ENCODE measurements at places on chromosomes 3 and 15.
A peak's percentile ranks its signal among the peaks of the same experiment; 100 is the strongest.

- no peak for DNase-seq
Observed at GRCh38 chr3:168925568-168925967, 737.9 kb downstream of the MECOM start.

GRCh38 chr3:47440131-47440530, 35.6 kb downstream of the SCAP start:
- DNase-seq = no peak

GRCh38 chr3:123386477-123387040, 62.3 kb downstream of the ADCY5 start:
- no peak for DNase-seq

DNA sequence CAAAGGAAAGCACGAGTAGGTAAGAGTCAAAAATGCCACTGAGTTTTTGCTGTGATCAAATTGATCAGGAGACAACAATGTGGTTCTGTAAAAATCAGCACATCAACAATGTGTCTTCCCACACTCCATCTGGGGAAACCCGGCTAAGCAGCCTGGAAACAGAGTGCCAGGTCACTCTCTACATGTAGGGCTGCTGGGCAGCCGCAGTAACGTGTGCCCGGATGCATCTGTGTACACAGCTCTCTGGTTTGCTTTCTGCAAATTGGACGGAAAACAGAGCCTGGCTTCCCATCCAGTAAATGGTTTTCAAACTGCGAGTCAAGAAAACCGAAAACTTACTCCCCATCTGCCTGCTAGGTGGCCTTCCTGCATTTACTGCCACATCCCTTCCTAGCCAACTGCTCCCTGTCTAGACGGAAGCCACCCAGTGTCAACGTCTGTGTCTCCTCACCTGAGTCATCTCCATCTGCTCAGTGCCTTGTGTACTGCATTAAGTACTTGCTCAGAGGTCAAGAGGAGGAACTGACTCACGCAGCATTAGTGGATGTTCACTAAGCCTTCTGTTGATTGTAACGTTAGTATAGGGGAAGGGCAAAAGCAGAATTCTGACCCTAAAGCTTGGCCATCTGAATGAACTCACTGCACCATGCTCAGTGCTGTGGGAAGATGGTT, 124.1 kb downstream of the TJP1 start:
- DNase-seq = no peak

DNA sequence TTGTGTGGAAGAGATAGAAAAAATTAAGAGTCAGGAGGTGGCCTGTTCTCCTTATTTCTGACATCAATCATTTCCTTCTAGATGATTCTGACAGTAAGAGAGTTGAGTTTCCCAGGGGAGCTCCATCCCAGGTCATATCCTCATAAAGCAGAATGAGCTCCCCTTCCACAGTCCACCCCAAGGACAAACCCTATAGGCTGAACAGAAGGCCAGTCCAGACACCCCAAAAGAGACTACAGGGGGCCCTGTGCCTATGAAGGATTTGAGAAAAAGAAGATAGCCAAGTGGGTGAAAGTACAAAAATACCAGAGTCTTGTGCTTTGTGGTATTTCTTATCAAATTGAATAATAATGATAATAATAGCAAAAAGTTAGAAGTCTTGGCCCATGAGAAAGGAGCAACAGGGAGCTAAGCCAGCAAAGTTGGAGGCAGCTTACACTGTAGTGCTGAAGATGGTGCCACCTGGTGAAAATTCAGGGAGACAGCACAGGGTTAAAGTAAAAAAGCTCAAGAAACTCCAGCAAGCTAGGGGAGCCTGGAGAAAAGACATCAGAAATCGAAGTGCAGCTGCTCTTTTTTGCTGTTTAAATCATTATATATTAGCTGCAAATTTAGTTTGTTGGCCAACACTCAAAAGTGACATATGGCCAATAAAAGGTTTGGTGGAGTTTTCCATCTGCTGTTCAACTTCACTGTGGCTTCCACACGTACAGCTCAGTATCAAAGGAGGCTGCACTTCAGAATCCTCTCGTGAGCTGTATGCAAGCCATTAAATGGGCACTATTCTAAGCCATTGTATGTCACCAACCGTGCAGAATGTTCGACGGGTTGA, 35.8 kb upstream of the SLC24A5 start:
- DNase-seq = peak; percentile 59

DNA sequence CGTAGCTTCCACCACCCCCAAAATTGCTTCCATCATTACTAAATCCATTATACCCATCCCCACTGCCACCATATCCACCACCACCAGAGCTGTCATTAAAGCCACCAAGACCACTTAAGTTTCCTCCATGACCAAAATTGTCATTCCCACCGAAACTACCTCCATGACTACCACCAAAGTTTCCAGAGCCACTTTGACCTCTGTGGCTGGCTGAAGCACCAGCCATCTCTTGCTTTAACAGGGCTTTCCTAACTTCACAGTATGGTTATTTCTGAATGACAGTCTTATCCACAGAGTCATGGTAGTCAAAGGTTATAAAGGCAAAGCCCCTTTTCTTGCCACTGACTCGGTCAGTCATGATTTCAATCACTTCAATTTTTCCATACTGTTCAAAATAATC, 24.3 kb upstream of the DENND4A start:
- no peak for DNase-seq

DNA sequence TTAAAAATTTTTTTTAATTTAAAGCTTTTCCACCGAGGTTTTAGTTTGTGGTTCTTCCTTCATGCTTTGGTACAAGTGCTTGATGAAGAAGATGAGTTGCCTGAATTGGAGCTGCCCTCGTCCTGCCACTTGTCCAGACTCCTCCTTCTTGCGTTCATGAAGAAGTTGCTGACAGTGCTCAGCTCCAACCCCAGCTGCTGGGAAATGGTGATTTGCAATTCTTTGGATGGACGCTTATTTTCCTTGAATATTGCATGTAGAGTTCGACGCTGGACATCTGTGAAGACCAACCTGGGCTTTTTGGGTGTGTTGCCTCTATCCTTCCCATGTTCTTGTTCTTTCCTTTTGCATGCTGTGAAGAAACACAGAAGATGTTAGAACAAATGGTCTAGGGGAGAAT, 32.6 kb downstream of the ONECUT1 start:
- DNase-seq = no peak

DNA sequence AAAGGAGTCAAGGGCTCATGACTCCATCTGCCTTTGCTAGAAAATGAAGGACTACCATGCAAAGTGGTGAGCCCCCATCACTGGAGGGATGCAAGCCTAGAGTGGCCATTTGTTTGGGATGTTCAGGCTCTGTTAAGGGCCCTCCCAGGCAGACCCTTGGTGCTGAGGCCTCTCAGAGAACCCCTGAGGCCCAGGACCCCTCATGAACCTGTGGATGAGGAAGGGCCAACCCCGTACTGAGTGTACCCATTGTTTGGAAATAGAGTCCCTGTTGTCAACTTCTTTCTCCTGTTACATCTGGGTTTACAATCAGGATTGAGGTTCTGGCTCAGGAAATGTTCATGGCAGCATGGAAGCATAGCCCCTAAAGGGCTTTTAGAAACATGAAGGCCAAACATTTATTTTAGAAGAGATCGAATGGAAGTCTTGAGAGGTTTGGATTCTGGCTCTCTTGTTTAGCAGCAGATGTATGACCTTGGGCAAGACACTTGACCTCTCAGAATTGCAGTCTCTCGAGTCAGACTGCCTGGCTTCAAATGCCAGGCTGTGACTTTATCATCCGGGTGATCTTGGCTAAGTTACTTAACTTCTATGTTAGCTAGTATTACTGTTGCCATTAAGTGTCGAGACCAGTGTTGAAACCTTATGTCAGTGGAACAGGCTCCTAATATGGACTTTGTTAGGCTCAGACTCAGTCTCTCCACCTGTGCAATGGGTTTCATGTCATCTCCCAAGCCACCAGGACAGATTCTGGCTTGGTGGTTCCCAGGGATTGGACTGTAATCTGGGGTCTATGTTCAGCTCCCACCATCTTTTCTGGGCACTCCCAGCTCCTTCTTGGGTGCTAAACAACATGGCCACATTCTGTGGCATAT, 12.4 kb downstream of the ITGA11 start:
- peak; percentile 29 for DNase-seq

DNA sequence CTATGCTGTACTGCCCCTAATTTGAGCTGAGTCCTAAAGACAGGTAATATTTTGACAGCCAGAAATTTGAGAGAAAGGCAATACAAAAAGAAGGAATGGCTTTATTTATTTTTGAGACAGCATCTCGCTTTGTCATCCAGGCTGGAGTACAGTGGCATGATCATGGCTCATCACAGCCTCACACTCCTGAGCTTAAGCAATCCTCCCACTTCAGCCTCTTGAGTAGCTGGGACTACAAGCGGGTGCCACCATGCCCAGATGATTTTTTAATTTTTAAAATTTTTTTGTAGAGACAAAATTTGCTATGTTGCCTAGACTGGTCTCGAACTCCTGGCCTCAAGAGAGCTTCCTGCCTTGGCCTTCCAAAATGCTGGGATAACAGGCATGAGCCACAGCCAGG, 77.4 kb upstream of the SLC4A7 start:
- DNase-seq = no peak

- no peak for DNase-seq
Observed at GRCh38 chr3:158777161-158777873, 24.5 kb upstream of the MFSD1 start.

- DNase-seq = no peak
Observed at GRCh38 chr3:14338242-14338641, 64.2 kb upstream of the SLC6A6 start.

DNA sequence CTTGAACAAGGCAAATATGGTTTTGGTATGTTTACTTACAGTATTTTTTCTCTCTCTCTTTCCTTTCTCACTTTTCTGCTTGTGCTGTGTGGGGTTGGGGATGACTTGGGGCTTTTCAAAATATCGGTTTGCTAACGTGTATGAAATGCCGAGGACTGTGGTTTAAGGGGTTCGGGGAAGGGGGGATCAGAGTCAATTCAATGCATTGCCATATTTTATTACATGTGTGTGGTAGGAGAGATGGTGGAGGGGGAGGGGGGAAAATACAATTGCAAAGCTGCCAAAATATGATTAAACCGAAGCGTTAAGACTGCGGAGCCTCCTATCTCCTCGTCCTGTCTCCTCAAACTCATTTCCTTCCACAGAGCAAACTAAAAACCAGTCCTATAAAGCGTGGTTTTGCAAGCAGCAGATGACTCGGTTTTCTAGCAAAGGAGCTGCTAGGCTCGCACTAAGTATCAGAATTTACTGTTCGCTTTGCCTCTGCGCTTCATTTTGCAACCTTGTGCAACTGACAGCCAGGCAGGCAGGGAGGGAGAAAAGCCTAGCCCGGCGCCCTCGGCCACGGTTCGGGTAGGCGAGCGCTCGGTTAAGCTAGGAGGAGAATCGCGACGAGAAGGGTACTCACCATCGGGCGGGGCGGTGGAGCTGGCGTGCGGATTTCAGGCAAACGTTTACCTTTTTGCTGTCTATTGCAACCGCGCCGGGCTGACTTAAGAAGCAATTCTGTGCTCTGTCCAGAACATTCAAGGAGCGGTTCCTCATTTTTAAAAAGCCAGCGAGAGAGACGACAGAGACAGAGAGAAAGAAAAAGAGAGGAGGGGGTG, 4.0 kb upstream of the NR2F2 start:
- no peak for DNase-seq

GRCh38 chr3:99862208-99862607, 44.5 kb downstream of the CMSS1 start:
- DNase-seq = no peak

- DNase-seq = no peak
Observed at GRCh38 chr3:69081583-69082262, 1.6 kb upstream of the UBA3 start.

GRCh38 chr15:89167267-89168176, 53.9 kb downstream of the RLBP1 start:
- DNase-seq = no peak

DNA sequence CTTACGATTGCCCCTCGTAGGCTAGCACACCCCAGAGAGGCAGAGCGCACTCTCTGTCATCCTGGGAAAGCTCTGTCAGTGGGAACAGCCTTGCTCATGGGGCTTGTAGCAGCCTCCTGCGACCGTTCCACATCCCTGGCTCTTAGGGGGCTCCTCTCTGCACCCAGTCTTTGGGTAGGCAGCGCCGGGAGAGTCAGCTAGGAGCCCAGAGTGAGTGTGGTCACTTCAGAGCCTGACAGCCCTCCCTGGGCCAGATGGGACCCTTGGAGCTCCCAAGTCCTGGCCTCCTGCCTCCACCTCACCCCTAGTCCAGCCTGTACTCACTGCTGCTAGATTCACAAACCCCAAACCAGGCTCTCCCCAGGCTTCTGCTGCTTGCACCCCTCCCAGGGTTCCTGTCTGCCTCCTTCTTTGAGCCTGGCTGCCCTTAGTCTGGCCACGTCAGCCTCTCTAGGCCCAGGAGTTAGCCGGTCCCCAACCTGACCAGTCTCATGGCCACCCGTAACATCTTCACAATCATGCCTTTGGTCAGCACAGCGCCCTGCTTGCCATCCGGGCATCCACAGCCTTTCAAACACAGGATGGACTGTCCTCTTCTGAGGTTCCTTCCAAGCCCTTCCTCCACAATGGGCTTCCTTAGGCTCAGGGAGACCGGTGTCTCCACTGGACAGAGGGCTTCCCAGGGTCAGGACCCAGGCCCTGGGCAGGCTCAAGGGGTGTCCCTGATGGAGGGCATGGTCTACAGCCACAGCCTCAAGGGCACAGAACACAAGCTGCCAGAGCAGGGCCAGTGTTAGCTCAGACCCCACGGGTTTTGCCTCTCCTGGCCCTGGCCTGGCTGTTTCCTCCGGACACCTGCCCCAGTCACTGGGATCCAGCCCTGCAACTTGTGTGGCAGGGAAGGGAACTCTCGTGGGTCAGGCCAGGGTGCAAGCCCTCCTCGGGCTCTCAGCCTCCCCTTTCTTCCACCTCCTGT, 4.6 kb downstream of the ACSBG1 start:
- no peak for DNase-seq

GRCh38 chr3:44066806-44067205, 174.9 kb upstream of the TOPAZ1 start:
- DNase-seq = no peak

GRCh38 chr3:79041621-79042020, 726.2 kb downstream of the ROBO1 start:
- no peak for DNase-seq

DNA sequence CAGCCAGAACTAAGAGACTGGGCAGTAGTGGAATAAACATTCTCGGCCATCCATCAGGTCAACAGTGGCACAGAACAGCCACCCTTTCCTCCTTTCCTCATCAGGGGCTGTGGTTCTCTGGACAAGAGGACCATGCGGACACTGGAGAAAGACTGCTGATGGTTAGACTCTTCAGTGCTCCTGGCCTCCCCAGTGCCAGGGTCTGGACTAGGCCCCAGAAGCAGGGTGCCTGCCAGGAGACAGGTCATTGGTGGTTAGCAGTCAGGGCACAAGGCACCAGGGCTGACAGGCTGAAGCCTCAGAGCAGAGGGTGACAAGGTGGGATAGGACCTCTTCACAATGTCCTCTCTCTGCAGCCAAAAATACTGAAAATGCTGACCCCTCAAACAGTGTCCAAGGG, 30.1 kb downstream of the POC1A start:
- DNase-seq = no peak

Measured in Karpas-422 (cell line).